Stimulated activated CD4-positive, alpha-beta T cell treated with anti-CD3 and anti-CD28 coated beads, Interleukin-15, amount 100 ng/mL, for 1 hour (primary cell): ENCODE measurements at places on chromosomes 13 and 19.

DNA sequence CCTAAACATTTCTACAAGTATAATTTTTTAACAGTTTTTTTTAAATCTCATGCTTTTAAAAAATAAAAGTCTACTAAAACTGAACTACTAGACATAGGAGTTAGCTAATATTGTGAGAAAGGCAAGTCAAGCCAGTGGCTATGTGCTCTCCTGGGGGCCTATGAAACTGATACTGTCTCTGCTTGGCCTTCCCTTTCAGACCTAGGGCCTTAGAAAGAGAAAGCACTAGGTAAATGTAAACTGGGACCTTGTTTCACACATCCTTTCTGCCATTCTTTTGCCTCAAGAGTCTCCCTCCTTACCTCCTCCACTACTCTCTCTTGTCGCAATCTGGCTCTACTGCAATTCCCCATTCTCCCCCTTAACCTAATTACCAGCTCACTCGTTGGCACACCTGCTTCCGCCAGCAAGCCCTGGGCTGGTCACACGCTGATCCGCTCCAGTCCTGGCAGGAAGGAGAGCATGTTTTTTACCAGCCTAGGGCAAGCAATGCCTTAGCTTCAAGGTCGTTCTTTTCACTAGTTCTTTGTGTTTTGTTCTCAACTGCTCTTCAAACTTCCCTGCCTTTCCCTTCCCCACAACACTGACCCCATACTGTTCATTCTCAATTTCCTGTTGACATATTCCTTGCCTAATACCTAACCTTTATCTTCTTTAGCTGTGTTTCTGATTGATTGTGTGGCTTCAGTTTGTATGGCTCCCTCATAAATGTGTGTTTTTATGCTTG lies 23.1 kb downstream of the TBC1D4 start:
- DNase-seq: no peak

- DNase-seq: no peak
Measured at GRCh38 chr19:1907563-1908363, 2.6 kb downstream of the ADAT3 start.

- no peak for DNase-seq
Measured at GRCh38 chr13:32042551-32042950, 11.0 kb downstream of the FRY start.

GRCh38 chr19:36371886-36372285 lies 7.1 kb downstream of the ZFP14 start:
- no peak for DNase-seq

DNA sequence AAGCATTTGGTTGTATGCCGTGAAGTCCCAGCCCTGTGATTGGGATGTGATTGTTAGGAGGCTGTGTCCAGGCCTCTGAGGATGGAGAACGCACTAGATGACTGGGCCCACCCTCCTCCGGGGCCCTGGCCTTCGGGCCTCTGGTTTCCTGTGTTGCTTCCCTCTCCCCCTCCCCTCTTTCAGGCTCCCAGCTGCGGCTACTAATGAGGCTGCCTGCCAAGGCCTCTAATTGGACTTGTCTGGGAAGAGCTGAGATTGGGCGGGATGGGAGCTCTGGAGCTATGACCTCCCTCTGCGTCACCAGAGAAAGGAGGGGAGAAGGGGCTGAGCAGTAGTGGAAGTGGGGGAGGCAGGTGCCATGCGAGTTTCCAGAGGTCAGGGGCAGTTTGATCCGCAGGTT lies 9.9 kb downstream of the PTH2 start:
- DNase-seq: no peak

DNA sequence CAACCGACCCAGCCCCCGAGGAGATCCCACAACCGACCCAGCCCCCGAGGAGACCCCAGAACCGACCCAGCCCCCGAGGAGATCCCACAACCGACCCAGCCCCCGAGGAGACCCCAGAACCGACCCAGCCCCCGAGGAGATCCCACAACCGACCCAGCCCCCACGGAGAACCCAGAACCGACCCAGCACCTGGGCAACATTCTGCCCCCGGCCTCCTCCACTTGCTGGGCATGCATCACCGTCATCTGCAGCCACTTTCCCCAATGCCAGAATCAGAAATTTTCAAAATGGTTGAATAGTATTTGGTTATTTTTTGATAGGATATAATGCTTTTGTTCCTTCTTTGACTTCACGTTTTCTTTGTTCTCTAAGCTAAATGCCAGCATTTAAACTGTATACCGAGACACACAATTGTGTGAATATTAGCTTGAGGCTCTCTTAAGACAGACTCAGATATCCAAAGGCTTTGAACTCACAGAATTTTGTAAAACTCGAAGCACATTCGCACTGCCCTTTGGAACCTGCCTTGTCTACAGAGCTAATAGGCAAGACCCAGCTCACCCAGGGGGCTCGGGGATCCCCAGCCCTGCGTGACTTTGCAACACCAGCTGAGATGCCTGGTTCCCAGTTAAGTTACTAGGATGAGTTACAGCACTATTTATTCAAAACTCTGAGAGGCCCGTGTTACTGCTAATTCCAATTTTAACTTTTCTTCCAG lies 15.5 kb upstream of the RASA3 start:
- no peak for DNase-seq

DNA sequence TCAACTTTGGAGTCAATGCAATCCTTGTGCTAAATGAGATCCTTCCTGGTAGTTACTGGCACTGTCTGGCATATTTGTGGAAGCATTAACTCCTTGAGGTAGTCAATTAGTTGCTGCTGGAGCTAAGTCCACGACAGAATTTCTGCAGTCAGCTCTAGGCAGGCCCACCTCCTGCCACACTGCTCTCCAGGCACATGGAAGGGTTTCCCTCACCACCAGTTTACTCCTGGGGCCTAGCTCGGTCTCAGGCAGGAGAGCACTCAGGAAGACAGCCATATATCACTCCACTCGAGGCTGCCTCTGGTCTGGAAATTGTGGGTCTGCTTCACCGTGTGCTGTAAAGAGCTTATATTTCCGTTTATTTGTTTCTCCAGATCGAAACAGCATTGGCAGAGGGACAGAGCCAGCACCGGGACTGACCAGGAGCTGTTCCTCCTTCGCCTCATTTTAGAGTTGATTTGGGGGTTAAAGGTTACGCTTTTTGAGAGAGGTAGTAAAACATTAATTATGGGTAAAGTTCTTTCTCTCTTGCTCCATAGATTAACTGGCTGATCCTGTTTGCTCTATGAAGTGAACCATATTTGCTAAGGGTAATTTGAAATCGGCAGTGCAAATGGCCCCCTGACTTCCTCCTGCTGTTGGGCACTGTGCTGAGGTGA lies 20.6 kb upstream of the GTF3A start:
- DNase-seq: no peak

- DNase-seq: no peak
Measured at GRCh38 chr19:55247621-55248099, 11.2 kb downstream of the PPP6R1 start.

DNA sequence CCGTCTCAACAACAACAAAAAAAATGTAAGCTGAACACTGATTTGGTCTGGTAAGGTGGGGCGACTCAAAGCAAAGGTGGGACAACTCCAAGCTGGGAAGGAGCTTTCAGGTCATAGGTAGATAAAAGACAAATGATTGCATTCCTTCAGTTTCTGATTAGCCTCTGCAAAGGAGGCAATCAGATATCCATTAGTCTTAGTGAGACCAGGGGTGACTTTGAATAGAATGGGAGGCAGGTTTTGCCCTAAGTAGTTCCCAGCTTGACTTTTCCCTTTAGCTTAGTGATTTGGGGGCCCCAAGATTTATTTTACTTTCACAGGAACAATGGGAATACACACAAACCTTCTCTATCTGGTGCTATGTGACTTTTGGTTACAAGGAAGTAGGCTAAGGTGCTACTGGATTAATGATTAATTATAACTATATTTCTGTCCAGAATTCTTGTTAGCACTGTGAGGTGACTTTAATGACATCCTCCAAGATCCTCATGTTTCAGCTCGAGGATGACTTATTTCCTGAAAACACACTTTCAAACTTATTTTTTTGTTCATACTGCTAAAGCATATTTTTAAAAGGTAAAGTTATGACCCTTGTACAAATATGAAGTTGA lies 10.6 kb upstream of the MTRF1 start:
- no peak for DNase-seq

GRCh38 chr13:50419331-50419865 lies 404.2 kb downstream of the KCNRG start:
- no peak for DNase-seq

DNA sequence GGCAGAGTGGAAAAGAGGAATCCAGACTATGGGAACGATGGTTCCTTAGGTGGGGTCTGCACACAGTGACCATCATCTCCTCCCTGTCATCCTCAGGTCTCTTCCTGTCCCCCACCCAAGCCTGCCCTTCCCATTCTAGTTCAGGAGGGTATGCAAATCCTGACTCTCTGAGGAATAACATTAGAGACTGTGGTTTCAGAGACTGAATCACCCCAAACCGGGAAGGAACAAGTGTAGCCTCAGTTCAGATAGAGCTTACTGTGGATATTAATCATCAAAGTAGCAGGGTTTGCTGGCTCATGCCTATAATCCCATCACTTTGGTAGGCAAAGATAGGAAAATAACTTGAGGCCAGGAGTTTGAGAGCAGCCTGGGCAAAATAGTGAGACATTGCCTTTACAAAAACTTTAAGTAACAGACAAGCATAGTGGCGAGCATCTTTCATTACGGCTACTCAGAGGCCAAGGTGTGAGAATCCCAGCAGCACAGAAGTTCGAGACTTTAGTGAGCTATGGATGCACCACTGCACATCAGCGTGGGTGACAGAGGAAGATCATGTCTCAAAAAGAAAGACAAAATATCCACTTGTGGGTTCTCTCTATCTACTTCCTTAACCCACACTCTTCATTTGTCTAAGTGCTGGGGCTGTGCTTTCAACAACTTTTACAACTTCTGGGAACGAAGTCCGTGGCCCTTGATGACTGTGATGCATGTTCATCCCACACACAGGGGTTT lies 19.3 kb upstream of the LGALS13 start:
- DNase-seq: no peak
